ENCODE measurements at places on chromosomes 12 and 14.

DNA sequence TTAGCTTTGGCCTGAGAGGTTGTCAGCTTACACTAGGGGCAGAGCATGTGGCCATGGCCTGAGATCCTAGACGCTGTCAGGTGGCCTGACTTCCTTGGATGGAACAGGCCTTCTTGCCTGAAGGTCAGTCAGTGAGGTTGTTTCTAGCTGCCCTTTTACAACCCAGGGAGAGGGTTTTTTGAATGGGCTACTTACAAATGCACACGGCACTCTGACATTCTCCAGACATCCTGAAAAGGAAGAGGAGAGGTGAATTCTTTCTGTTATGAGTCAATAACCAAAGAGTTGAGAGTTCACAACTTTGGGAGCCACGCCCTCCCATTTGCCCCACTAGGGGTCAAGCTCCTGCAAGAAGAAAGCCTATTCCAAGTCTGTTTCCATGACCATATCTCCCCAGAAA is 7.8 kb downstream of the KRT76 start:
- no peak for DNase-seq

GRCh38 chr14:33460164-33460563 is 490.7 kb downstream of the EGLN3 start:
- no peak for DNase-seq

GRCh38 chr12:132460571-132460970 is 29.4 kb upstream of the FBRSL1 start:
- DNase-seq = no peak

DNA sequence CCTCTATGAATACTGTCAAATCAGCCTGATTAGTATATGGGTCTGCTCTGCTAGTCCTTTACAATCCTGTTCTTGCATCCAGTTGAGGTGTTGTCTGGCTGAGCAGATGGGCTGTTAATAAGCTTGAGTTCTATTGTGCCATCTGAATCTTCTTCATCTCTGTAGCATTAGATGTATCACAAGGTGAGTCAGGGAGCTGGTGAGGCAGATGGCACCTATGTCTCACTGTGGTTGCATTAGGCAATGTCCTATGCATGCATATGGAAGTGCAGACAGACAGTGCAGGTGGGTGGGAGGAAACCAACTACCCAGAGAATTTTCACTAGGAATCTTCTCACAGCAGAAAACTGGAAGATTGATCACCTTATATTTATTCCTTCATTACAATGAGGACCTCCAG is 165.7 kb upstream of the STXBP6 start:
- no peak for DNase-seq

- no peak for DNase-seq
Measured at GRCh38 chr12:32889011-32889760, 7.4 kb downstream of the PKP2 start.

- no peak for DNase-seq
Measured at GRCh38 chr12:10741845-10742244, 18.7 kb upstream of the YBX3 start.

DNA sequence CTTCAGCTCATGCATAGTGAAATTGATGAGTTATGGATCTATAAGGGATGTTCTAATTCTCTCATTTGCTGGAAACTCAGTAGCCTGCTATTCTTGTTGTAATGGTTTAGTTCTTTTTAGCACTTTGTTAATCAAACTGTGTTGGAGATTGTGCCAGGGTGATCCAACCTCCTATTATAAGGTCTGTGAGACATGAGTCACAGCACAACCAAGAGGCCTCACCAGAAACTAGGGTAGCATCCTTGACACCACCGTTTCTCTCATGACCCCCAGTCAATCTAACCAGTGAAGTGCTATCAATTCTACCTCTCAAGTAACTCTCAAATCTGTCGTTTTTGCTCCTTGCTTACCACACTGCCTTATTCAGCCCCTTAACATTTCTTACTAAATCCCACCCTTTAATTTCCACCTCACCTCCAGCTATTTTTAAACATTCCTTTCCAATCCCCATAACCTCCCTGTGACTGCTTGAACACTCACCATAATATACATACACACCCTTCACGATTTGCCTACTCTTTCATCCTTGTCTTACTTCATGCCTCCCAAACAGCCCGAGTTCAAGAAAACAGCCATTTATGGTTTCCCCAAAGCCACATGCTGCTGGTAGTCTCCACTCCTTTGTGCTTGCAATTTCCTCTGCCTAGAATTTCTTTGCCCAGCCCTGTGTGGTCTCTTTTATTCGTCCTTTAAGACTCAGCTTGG is 53.9 kb upstream of the NUDT4 start:
- DNase-seq = no peak

- no peak for DNase-seq
Measured at GRCh38 chr12:48366131-48366530, 15.4 kb upstream of the ZNF641 start.

- no peak for DNase-seq
Measured at GRCh38 chr12:18153826-18154225, 63.8 kb upstream of the RERGL start.

DNA sequence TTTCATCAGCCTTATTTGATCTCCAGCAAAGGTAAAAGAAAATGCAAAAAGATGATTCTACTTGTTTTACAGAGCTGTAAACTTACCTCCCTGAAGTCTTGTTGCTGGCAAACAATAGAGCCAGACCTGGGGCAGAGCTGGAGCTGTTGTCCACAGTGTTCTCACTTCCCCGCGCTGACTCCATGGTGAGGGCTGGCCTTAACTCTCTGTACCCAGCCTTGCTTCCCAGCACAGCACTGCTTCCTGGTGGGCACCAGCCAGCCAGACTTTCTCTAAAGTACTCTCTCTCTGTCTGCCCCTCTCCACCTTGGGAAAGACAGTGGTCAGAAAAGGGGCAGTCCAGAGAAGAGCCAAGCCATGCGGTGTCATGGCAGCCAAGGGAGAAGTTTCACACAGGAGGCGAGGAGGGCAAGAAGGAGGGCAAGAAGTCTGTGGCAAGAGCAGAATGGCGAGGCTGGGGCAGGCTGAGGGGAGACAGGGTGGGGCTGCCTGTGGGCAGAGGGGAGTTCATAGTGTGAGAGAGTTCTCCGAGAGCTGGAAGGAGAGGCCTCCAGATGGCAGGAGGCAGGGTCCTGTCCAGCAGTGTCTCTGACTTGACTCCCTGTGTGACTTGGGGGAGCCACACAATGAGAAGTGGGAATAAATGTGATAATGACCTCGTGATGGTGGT is 9.3 kb downstream of the EVL start:
- no peak for DNase-seq

GRCh38 chr14:94890785-94891184 is 120.9 kb upstream of the GSC start:
- no peak for DNase-seq

DNA sequence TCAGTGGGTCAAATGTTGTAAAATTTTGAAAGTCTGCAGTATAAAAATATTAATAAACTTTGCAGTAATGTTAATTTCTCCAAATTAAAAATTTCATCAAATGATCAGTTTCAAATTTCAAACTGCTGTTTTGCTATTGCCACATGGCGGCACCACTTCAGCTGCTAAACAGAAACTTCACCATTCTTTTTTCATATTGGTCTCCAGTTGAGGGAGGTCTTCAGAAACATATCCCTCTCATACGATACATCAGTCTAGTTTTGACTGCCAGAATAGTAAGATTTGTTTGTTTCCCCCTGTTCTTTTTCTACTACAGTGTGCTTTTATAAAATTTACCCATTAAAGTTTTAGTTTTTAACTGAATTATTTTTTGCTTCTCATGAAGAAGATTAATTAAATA is 4.2 kb upstream of the TRHDE start:
- DNase-seq = no peak

GRCh38 chr14:87944987-87945604 is 47.9 kb downstream of the GALC start:
- no peak for DNase-seq

DNA sequence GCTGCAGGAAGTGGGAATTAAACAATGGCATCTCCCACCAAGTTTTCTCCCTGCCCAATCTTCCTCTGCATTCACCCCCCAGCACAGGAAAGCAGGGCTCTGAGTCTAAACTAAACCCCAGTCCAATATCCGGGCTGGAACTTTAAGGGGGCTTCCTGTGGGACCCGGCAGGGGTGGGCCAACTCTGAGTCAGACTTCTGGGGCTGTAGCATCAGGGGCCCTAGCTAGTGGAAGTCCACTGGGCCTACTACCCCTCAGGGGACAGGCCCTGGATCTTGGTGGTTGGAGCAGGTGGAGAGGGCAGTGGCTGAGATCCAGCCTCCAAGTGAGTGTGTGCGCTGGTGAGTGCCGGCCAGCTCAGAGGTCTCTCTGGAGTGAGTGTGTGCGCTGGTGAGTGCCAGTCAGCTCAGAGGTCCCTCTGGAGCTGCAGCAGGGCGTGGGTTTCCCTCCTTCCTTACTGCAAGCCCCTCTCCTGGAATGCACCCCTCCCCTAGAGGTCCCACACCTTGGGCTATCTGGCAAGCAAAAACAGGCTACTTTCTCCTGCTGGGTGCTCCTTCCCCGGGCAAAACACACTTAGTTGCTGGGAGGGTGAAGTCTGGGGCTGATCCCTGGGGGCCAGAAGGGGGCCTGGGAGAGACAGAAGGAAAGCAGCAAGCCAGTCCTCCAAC is 5.6 kb upstream of the LHX5 start:
- no peak for DNase-seq

DNA sequence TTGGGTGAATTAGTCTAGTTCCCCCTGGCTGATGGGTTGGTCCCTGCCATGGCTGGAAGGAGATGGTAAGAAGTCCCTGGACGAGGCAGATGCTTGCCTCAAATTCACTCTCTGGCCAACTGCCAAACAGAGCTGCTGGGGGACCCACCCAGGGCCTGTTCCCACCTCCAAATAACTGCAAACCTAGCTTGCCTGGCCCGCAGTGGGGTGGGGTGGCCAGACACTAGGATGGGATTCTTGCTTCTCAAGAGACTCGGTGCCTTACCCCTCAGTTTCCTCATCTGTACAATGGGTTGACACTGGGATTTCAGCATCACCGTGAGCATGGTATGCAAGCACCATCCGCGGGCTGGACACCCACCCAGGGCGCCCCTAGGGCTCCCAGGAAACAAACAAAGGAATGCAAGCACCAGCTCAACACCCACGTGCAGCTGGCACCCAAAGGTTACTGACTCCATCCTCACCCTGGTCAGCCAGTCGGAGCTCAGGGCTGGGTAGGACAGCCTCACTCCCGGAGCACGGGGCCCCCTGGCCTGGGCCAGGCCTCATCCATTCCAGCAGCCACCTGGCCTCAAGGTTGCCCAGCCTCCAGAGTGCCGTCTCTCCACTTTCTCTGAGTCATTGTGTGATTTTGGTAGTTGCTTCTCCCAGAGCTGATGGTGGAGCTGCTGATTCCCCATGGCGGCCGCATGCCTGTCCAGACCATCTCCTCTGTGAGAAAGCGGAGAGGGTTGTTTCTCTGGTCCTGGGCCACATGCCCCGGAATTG is 205.2 kb upstream of the RTL1 start:
- DNase-seq = no peak

DNA sequence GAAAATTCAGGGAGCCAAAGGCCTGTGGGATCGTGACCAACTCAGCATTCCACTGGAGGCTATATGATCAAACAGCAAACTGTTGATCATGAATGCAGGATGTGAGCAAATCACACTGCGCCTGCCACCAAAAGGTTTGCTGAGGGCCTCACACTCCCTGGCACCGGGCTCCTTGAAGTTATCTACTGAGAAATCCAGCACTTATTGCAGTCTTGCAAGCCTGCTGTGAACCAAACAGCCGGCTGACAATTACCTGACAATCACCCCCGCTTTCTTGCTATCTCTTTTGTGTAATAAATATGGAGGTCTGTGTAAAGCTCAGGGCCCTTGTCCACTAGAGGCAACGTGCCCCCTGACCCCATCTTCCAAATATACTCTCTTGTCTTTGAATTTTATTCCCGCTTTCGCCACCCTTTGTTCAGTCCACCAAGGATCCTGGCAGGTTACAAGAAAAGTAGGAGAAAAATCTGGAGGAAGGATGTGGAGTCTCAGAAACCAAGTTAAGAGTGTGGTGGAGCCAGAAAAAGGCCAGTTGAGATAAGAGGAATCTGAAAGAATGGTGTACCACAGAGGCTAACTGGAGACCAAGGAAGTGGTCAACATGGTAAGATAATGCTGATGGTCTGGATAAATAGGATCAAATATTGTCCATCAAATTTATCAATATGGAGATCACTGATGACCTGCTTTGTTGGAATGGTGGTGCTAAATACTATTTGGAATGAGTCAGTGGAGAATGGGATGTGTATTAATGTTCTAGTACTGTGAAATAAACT is 229.2 kb downstream of the ALX1 start:
- no peak for DNase-seq

DNA sequence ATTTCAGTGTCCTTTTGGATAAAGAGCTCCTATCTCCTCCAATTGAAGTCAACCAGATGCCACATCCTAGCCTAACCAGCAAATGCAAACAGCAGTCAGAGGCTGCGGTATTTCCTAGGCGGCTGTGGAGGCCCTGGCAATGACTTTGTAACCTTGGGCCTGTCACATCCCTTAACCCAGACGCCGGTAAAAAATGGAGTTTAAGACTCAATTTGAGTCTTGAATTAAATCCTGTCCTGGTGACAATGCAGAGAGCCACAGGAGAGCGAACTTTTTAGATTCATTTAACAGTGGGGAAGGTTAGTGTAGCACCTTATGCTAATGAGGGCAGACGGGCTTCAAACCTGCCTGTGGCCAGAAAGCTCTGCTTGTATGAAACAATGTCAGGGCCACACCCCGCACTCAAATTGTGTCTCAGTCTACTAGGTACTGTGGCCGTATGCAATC is 1.3 kb downstream of the C12orf75 start:
- no peak for DNase-seq

DNA sequence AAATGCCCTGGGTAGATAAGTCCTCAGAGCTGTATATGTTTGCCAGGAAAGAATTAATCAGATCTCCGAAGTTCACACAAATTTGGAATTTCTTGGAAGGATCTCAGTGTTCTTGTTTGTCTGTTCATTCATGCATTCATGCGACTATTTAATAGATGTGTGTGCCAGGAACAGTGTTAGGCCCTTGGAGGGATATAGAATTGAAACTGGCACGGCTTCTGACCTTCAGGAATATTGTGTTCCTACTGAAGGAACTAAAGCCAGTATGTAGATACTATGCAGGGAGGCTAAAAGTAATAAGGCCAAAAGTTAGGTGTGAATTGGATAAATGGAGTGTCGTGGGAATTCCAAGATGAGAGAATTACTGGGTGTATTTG is 166.0 kb upstream of the NOS1 start:
- no peak for DNase-seq

DNA sequence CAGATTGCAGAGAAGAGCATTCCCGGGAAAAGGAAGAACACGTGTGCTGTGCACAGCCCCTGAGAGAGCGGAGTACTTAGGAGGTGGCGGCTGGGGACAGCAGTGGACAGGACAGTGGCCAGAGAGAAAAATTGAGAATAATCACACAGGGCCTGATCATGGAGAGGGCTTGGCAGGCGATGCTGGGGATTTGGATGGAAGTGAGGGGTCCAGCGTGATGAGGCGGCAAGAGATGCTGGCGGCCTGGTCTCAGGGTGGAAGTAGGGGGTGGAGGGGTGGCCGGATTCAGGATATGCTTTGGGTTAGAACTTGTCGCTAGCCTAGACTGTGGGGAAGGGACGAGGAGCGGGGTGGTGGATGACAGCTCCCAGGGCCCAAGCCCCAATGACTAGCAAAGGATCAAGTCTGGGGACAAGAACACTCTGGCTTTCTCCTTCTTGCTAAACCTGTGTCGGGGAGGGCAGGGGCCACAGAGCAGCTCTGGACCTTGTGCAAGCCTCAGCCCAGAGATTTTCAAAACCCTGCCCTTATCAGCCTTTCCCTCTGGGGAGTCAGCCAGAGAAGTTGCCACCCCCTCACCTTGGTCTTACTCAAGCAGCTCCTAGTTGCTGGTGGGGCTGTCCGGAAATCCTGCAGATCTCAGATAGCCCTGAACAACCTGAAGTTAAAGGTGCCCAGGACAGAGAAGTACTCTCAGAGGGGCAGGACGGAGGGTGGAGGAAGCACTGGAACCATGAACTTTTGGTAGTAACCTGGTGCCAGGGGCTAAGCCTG is 1.3 kb downstream of the HVCN1 start:
- no peak for DNase-seq
